ENCODE measurements at places on chromosomes 6 and 20.

DNA sequence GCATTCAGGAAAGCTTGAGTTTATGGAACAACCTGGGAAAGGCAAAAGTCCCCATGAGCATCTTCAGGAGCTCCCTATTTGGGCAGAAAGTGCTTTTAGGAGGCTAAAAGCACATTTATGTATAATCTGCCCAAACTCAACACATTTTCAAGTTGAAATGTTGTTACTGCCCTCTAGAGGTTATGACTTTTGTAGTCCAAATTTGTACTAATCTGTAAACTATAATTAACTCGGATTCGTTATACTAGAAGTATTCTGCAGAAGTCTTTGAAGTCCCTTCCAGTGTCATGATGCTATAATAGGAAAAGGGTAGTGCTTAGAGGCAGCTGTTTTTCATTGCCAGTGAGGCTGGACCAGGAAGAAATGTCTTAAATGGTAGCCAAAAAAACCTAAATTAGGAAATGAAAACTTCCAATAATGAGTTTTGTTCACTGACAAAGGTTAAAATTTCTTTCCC, 44.8 kb upstream of the EMILIN3 start:
- DNase-seq, result no peak

DNA sequence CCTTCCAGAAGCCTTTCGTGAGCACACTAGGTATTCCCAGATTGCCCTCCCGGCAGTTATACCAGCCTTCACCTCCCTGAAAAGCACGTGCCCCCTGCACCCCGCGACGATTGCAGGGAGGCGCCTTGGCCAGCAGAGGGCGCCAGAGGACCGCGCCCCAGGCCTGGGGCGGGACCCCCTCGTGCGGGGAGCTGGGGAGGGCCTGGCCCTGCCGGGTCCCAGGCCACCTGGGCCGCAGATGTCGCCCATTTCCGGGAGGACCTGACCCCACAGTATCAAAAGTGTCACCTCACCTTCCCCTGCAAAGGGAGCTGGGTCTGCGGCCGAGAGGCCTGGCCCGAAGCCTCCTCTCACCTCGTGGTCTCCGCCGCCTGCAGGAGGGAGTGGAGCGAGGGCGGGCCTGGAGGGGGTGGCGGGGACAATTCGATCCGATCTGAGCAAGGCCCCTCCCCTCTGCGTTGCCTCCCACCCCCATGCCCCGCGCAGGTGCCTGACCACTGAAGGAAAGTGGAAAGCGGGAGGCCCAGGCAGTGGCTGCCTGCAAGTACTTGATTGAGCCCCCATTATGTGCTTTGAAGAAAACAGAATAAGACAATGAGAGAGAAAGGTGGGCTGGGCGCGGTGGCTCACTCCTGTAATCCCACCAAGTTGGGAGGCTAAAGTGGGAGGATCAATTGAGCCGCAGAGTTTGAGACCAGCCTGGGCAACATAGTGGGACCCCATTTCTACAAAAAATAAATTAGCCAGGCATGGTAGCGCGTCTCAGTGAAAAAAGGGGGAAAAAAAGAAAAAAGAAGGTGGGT, 3.5 kb upstream of the SNAI1 start:
- peak; percentile 77 for DNase-seq

- DNase-seq, result no peak
Measured at GRCh38 chr6:101294676-101295075, 98.8 kb upstream of the GRIK2 start.

GRCh38 chr20:25220021-25220730, 24.7 kb downstream of the ENTPD6 start:
- DNase-seq, result no peak

- DNase-seq, result no peak
Measured at GRCh38 chr6:23642849-23643248, 483.2 kb upstream of the NRSN1 start.

DNA sequence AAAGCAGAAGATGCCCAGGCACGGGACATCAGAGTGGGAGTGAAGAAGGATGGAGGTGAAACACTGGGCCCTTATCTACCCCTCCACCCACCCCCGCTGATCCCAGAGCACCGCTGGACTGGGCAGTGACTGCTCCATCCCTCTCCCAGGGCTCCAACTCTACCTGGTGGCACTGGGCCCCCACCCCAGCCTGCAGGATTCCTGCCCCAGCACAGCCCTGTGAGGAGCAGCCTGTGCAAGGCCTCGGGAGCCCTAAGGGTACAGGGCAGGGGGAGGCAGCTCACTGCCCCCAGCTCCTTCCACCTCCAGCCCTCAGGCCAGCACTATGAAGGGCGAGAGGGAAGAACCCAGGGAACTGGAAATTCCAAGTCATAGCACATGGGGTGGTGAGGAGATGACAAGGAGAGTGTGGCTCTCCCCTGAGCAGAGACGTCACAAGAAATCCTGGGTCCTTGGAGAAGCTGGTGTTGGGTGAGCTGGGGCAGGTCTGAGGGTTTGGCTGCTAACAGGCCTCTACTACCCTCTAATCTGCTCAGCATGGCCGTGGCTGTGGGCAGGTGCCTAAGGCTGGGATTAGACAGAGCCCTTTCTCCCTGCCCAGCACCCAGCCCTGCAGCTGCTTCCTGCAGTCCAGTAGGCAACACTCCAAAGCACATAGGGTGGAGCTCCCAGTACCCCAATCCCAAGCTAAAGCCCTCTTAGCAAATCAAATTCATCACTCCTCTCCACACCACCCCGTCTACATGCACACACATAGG, 3.5 kb downstream of the CST3 start:
- no peak for DNase-seq

DNA sequence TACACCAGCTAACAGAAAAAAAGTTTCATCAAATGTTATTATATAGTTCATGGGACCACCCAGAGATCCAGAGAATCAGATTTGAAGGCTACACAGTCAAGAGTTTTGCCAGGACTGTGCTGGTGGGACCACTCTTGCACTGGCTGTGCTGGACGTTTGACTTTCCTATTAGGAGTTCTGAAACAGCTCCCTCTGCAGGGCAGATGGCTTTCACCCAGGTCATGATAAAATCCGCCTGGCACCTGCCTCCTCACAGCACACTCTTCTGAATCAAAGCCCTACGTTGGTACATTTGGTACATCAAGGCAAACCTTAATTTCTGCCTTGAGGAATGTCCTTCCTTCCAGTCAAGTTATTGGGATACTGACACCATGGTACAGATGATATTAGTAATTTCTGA, 302.1 kb downstream of the ZNF217 start:
- no peak for DNase-seq

- DNase-seq, result peak; percentile 83
Measured at GRCh38 chr6:11496152-11497060, 41.1 kb upstream of the TMEM170B start.

GRCh38 chr20:38855356-38855755, 49.9 kb downstream of the PPP1R16B start:
- DNase-seq, result no peak

DNA sequence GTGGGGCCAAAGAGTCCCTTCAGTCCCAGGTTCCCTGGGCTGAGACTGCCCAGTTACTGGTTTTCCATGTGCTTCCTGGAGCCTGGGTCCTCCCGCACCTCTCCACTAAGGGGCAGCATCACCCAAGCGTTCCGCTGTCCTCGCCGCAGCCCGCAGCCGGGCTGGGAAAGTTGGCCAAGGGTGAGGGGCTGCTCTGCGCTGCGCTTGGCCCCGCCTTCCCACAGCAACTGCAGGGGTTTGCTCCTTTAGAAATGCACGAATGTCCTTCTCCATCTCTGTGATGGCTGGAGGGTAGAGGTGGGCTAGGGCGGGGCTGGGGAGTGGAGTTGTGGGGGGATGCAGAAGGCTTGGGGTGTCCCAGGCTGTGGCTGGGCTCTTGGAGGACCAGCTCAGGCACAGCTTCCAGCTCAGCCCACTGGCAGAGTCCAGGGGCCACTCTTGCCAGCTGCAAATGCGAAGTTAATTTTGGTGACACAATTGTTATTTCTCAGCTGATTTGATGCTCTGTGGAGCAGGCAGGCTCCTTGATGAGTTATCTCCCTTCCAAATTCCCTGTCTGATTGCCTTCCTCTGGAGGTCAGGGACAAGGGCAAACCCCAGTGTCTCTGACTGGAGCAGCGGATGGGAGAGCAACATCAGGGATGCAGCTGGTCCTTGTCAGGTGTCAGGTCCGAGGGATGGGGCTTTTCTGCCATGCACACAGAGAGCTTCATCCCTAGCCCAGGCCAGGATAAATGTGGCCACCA, 63.2 kb downstream of the NOL4L start:
- peak; percentile 51 for DNase-seq

All from A549 (cell line).